ENCODE measurements at places on chromosomes 11 and 22.
A peak's percentile ranks its signal among the peaks of the same experiment; 100 is the strongest.

DNA sequence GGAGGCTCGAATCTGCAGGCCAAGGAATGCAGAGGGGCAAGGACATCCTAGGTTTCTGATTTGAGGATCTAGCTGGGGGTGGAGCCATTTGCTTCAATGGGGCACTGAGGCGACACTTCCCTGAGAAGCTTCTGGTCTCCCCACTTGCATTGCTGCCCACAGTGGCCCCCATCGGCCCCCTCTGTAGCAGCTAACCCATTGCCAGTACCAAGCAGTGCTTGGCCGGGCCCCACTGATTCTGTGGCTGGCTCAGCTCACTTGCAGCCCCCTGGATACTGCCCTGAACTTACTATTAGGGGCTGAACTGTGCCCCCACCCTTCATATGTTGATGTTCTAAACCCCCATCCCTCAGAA is 42.9 kb upstream of the SHISAL1 start:
- no peak for DNase-seq

DNA sequence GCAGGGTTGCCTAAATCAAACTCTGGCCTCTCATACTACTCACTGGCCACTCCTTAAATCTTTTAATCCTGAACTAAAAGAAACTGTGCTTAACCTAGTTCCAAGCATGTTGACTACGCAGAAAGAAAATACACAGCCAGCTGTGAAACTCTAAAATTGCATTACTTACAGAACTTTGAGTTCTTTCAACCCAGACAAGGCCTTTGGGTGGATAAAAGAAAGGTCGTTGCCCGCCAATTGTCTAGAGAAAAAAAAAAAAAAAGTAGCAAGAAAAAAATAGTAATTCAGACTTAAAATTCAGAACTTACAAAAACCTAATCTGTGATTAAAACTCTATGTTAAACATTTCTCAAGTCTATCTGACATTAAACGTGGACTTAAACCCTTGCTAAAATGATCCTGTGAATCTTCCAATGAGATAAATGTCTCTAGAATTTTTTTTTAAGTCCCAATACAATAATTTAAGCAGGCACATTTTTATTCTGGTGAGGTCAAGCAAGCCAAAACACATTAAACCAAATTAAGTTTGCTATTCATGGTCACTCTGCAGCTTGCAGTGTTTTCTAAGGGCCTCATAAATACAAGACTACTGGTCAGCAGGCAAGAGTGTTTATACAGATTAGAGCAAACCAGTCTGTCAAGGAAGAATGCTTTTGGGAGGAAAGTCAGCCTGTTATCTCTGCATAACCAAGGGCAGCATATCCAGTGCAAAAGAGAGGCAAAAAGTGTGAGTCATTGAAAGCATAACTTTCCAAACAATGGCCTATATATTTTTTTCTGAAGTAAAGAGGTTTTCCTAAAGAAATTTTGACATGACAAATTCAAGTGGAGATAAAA is 29.5 kb upstream of the CCDC34 start:
- no peak for DNase-seq

DNA sequence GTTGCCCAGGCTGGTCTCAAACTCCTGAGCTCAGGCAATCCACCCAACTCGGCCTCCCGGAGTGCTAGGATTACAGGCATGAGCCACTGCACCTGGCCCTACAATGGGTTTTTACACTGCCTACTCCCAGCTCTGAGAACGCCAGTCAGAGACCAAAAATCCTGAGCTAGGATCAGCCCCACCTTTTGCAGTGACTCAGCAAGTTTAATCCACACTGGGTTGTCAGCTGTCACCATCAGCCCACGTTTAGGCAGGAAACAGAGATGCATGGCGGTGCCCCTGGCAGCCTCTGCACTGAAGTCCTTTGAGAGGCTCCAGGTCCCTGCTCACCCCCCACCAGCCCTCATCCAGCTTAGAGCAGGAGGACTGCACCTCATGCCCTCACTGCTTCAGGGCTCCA is 117.6 kb downstream of the ARHGAP8 start:
- DNase-seq: peak; percentile 6

GRCh38 chr22:27241430-27242321 is 559.9 kb downstream of the MN1 start:
- no peak for DNase-seq

DNA sequence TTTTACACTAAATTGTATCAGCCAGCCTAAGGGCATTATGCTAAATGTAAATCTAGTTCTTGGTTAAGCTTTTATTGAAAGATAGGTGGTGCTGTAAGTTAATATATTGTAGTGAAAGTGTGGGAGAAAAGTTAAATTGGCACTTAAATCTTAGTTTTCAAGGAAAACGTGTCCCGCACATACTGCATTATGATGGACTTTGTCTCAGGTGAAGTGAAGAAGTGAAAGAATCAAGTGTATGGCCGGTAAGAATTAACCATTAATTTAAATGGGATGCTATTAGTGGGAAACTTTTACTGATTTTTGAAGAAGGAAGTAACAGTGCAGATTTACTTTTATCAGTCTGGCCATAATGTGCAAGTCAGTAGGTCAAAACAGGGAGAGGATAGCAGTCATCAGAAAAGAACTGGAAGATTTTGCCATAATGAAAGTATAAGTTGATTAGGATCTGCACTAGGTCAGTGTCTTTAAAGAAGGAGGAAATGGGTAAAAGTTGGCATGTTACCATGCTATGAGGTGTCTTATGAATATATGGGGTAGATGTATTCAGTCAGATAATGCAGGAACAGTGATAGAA is 81.6 kb downstream of the PDHX start:
- no peak for DNase-seq

DNA sequence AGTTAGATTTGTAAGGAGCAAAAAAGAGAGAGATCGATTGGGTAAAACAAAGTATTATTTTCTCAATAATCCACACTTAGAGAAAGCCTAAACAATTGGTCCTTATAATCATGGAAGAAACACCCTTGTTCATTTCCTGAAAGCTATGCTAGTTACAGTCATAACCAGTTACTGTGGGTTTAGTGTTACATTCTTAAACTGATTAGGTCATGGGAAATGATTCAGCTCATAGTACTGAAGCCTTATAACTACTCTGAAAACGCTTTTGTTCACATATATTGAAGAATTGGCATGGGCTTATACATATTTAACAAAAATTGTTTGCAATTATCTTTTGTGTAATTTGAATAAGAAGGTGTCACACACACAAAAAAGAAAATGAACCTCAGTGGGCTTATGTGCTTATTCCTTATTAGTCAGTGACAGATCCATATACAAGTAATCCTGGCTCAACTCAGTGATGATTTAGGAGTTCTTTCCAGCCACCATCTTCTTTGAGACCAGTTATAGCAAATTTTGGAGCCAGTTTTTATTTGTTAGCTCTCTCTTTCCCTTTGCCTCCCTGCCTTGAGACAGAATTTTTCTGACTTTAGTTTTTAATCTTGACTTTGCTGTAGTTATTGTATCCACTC is 198.5 kb upstream of the CTSC start:
- no peak for DNase-seq

- no peak for DNase-seq
Observed at GRCh38 chr11:113546757-113547507, 71.7 kb upstream of the DRD2 start.

DNA sequence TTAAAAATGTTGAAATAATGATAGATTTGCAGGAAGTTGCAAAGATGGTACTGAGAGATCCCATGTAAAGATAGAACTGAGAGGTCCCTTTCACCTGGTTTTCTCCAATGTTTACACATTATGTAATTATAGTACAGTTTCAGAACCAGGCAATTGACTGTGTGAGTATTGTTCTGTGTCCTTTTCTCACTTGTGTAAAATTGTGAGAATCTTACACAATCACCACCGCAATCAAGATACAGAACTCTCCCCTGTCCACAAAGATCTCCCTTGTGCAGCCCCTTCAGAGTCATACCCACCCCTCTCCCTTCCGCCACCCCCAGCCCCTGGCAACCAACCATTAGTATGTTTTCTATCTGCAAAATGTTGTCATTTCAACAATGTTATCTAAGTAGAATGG is 119.8 kb upstream of the NAV2 start:
- DNase-seq: no peak

DNA sequence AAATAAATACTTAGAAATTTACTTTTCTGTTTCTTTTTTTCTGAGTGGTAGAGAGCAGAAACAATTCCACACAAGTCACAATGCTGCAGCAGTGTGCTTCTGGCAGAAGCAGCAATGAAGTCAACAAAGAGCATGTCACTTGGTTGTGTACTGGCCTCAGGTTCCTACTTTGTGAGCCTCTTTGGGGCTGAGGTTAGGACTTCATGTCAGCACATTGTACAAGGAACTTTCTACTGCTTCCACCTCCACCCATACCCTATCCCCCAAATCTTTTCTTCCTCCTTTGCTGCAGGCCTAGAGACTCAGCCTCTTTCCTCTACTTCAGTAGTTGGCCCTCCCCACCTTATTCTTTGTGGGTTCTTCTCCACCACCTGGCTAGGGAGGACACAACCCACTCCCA is 252.7 kb upstream of the PITPNB start:
- DNase-seq: no peak

Measured in NCI-H345 (cell line).